ENCODE measurements at places on chromosomes 7 and 10. TPM values are rescaled to one million over a fixed set of nuclear protein-coding genes. Genes with fewer than 3 reads are reported as not detected.

GRCh38 chr7:19111474-19112273 lies 5.8 kb downstream of the TWIST1 start:
- DNase-seq, result no peak

DNA sequence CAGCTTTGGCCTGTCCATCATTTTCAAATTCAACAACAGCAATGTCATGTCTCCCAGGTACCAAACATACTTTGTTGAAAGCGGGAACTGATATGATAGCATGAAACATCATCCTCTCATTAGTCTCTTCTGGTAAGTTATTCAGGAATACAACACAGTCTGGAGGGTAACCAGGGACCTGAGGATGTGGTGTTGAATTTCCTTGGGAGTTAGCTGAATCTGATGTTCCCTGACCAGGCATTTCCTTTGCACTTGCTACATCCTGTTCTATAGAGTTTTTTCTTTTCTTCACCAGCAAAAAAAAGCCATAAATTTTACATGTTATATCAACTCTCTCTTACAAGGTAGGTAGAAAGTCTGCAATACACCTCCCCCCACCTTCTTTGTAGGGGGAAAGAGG lies 97.8 kb upstream of the AFAP1L2 start:
- DNase-seq, result no peak

- no peak for DNase-seq
Measured at GRCh38 chr7:112283382-112283910, 77.0 kb downstream of the ZNF277 start.

- no peak for DNase-seq
Measured at GRCh38 chr10:17527514-17528146, 73.2 kb upstream of the ST8SIA6 start.

DNA sequence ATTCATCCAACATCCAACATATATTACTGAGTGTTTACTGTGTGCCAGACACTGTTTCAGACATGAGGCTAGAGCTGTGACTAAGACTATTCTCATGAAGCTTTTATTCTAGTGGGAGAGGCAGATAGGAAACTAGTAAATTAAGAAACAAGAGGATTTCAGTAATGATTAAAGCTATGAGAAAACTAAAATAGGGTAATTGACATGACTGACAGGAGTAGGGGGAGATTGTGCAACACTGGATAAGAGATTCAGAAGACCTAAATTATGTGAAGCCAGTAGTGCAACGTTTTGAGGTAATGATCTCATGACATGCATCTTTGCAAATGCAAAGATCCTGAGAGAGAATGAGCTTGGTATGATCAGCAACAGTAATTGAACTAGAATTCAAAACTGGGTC lies 48.6 kb upstream of the MKLN1 start:
- no peak for DNase-seq

DNA sequence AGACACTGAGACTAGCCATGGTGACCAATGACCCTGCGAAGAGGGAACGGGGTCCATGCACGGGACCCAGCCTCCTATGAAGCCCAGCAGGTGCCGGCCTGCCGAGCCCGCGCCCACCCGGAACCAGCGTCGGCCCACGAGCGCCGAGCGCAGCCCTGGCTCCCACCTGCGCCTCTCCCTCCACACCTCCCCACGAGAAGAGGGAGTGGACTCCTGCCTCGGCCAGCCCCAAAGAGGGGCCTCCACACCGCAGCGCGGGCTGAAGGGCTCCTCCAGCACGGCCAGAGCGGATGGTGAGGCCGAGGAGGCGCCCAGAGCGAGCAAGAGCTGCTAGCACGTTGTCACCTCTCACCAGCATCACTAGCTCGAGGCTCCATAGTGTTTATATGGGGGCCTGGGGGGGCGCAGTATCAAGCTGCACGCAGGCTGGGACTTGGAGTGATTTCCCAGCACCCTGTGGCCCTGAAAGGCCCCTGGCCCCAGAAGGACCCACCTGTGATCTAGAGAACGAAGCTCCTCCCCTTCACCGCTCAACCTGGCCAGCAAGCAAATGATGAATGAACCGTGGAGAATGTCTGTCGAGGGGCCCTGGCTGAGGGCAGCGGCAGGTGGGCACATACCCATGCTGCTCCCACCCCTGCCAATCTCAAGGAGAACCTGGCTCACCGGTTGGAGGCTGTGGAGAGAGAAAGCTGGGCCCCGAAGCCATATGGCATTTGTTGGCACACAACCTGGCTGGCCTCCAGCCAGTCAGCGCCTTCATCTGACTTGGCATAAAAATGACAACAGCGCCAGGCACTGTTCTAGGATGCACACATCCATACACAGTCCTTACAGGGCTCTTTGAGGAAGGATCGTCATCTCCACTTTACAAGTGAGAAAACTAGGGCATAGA lies 30.7 kb downstream of the GHRHR start:
- DNase-seq, result no peak

DNA sequence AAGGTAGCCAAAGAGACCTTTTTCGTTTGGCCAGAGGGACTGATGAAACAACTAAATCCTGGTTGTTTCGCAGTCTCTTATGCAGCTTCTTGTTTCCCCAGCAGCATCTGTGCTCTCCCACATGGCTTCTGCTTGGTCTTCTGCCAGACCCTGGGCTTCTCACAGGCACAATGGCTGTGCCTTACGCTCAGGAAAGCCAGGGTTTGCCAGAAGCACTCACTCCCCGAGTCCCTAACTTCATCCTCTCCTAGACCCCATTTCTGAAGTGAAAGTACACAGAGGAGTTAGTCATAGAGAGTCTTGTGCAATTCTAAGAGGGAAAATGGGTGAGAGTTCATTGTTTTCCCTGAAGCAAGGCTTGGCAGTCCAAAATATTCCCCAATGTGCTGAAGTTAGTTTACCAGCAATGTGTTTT lies 121.7 kb downstream of the EVX1 start:
- peak; percentile 63 for DNase-seq

DNA sequence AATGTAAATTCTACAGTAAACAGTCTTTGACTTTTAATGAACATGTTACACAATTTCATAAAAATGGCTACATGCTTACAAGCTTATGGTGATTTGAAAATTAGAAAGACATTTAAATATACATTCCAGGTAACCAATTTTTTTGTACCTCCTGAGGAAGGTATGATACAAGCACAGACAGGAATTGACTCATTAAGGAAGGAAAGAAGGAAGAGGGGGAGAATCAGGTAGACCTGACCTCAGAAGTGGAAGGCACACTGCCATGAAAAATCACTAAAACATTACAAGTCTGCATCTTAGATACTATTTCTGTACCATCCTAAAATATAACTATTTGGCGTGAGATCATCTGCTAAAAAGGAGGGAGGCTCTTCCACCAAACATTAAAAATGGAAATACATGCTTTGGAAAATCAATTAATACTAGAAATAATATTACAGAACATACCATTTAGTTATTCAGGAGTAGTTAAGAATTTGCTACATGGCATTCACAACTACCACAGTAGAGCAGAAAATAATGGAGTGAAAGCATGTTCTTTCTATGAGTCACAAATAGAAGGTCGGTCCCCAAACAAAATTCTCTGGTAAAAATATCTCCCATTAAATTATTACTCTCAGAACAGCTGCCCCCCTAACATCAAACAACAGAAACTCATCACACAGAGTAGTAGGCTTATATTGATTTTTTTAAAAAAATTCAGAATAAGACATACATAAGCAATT lies 15.2 kb downstream of the RAB11FIP2 start:
- DNase-seq, result no peak

GRCh38 chr7:55191926-55192692 lies 173.0 kb upstream of the LANCL2 start:
- no peak for DNase-seq

GRCh38 chr10:716821-717220 lies 27.4 kb upstream of the DIP2C start:
- DNase-seq, result no peak

- no peak for DNase-seq
Measured at GRCh38 chr7:98571986-98572385, 45.1 kb upstream of the NPTX2 start.

DNA sequence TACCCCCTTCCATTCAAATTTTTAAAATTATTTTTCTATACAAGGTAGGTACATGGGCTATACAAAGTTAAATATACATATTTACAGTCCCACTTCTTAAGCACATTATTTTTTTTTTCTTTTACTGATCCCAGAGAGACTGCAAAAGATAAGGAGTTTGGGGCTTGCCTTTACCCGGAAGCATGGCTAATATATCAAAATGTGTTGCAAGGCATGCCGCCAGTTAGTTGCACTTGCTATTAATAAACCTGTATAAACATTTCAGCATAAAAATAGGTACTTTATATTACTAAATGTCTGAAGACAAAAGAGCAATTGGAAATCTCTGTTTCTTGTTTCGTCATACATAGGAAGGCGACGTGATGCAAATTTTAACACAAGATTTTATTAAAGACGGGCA lies 21.5 kb upstream of the PDLIM1 start:
- DNase-seq, result no peak

DNA sequence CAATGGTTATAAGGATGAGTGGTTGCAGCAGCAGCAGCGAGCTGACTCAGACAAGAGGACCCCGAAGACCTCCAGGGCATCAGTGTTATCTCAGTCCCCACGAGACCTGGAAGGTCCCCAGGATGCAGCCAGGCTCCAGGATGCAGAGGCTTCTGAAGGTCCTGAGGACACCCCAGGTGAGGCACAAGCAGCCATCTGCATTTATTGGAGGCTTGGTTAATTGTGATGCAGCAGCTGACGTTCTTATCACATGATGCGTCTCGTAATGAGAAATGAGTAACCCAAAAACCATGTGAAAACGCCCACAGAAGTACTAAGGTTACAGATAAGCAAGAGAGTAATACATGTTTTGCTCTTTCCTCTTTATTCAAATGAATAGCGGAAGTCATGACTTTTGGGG lies 17.4 kb downstream of the C7orf57 start:
- DNase-seq, result no peak

GRCh38 chr7:31192986-31193385 lies 140.9 kb downstream of the ADCYAP1R1 start:
- peak; percentile 52 for DNase-seq

DNA sequence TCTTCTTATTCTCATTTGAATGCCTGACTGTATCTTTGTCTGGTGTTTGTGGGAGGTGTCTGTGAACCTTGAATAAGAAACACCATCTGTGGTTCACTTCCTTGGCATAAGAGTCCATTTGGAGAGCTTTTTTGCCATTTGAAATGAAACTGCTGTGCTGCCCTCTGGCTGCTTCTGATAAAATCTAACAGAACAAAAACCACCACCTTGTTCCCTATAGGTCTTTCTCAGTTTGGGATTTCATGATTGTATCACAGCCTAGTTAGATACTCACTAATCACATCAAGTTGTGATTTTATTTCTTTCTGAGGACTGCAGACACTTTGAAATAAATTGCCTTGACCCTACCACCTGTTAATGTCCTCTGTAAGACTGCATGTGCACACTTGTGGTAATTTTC lies 102.7 kb upstream of the FAM13C start:
- no peak for DNase-seq

- no peak for DNase-seq
Measured at GRCh38 chr7:33630359-33630758, 275.0 kb upstream of the BMPER start.

DNA sequence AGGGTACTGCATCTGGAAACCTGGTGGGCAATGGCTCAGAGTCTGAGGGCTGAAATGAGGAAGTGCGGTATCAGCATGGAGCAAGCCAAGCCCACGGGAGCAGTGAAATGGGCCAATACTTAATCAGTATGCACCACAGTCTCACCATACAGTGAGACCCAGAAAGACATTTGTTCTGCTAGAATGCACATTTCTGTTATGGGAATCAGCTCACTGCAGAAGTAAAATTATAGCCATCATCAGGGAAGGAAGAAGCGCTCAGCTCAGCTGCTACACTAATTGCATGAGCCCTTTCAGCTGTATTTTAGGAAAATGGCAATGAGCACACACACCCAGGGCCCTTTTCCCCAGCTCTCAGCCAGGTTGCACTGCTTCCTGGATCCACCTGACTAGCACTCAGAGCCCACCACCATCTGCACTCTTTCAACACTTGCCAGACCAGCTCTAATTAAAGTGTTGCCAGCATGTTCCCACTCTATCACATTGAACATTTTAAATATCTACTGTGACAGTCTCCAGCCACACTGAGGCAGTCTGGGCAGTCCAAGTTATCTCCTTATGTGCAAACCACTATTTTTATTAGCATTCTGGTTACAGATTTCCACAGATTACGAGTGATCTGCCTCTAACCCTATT lies 44.2 kb upstream of the PIK3AP1 start:
- no peak for DNase-seq

DNA sequence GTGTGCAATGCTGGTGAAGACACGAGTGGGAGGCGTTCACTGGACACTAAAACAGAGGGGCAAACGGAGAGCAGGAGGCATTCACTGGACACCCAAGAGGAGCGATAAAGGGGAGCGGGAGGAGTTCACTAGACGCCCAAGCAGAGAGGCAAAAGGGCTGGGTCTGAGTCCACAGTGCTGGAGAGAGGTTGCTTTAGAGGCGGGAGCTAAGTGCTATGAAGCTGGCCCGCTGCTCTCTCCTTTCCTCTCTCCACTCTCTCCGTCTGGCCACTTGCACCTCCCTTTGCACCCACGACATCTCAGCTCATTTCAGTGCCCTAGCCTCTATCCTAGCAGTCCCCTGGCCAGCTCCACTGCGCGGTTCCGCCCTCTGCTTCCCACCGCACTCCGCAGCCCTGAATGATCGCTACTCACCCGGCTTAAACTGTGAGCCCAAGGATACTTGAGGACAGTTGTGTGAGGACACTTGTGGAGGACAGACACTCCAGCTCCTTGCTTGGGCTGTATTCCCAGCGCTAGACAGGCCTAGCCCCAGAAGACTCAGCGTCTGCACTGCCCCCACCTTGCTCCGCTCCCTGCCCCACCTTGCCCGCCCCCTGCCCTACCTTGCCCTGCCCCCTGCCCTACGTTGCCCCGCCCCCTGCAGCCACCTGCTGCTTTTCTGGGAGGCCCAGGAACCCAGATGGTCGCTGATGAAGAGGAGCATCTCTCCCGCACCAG lies 78.8 kb upstream of the CPXM2 start:
- DNase-seq, result no peak

DNA sequence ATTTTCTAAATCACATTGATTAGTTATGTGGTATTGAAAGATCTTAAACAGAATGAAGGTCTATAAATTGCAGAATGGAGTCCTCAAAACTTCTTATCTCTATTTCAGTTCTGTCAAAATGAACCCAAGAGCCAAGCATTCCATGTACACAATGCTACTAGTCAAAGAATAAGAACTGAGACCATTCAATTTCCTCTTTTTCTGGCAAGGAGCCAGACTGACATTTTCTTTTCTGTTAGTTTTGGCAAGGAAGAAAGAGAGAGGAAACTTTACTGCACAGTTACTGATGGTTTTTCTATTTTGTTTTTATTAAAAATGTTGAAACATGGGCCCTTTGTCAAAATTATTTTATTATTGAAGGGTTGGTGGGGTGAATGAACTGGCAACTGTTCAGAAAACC lies 181.8 kb upstream of the FERD3L start:
- DNase-seq, result no peak

NCF1 gene
- total RNA-seq, result 1.9 TPM

UCMA gene
- total RNA-seq, result not detected

SLC25A13 gene
- total RNA-seq, result 40.6 TPM

SH2B2 gene
- total RNA-seq, result 6.1 TPM

PPP1R17 gene
- total RNA-seq, result not detected

All from ureter (tissue), 1 donor.